Activated T-cell treated with anti-CD3 and anti-CD28 coated beads, Interleukin-2, amount 50 U/mL, for 72 hours (primary cell): ENCODE measurements at places on chromosomes 2 and 18.

DNA sequence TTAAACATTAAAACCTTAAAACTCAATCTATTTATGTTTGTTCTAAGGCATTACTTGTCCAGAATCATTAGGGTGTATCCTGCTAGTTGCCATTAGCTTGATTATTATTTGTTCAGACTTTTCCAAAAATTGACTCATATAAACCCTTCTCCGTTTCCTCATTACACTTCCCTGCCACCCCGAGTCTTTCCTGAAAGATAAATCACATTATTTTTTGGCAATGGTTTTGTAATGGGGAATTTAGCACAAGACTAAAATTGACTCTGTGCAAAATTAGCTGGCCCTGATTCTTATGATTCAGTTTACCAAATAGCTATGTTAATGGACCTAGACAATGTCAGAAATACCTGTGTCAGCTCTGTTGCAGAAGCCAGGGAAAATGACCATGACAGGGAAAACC lies 112.2 kb upstream of the NT5C1B start:
- no peak for DNase-seq

DNA sequence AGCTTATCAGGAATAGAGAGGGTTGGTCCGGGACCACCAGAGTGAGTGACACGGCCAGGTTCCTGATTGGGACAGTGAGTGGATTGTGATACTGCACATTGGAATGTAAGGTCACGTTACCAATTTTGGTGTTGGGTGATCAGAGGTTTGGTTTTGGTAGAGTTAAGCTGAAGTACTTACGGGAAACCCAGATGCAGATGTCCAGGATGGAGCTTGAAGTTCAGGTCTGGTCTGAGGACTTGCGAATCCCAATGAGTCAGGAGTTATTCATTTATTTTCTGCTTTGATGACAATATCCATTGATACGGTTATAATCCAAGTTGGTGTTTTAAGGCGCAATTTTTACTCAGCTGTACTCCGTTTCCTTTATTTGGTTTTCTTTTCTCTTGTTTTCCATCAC lies 273.6 kb downstream of the ALPK2 start:
- no peak for DNase-seq

DNA sequence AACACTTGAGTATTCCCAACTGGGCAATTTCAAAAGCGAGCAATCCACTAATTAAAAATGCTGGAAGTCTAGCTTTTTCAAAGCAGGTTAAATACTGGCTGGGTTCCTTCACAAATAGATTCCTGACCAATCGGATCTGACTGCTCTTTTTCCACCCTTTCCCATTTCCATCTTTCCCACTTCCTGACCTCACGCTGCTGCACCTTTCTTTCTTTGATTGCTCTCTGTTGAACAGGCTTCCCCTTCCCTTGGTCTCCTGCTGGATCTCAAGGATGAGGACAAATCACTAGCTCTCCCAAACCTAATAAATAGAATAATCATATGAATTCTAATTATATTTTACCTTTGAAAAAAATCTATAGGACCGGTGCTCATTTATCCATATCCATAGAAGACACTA lies 121.2 kb downstream of the TCF4 start:
- no peak for DNase-seq

DNA sequence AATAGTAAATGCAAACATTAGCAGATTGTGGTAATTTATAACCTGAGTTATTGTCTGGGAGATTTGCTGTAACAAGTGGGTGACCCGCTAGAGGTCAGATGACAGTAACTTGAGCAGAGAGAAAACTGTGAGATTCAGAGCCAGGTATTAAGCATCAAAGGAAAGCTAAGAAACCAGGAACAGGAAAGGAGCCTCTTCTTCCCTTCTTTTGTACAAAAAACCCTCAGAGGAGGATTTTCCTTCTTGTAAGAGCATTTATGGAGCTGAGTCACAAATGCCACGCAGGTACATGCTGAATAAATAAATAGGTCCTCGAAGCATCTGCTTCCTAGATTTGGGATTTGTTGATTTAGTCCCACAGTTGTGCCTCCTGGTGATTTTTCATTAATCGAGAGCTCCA lies 146.5 kb downstream of the SH3BP4 start:
- DNase-seq = no peak

DNA sequence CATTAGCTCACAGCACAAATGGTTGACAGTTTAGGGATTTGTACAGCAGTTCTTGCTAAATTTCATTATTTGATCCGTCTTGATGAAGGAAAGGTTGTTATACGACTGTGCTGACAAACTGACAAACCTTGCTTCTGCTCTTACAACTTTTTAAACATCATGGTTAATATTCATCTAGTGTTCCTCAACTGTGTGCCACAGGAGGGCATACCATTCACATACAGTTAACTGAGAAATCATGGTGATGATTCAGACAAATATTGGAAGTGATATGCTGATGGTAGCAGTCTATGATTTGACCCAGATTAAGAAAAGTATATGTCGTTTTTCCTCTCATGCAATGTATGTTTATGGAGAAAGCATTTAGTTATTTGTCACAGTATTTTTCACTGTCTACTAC lies 129.8 kb upstream of the FSIP2 start:
- no peak for DNase-seq

GRCh38 chr18:13611142-13611600 lies 115.2 kb downstream of the FAM210A start:
- peak; percentile 27 for DNase-seq

DNA sequence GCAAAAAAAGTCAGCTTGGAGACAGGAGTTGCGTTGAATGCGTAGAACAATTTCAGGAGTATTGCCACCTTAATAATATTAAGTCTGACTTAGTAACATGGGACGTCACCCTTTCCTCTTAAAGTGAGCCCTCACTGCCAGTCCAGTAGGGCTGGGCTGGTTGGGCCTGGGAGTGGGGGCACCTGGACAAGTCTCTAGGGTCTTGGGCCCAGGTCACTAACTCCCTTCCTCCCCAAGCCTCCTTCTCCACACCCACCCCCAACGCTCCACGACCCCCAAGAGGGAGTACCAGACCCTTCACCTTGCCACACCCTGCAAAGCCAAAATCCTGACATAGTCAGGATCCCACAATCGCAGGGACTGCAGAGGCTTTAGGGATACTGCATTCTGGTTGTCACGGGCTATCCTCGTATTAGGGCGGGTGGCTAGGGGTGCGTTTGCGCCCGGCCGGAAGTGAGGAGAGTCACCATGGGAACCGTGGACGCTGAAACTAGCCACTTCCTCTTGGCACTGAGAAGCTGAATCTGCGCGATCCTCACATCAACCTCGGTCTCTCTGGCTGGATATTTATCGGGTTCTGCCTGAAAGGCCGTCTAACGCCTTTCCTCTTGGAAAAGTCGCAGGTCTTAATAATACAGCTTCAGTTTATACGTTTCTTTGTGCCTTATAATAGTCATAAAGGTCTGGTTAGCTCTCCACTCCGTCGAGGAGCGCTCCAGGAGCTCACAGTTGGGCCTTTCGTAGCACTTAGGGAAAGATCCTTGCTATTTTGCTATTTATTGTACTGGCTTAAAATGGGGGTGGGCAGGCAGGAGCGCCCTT lies 10.3 kb upstream of the CXXC1 start:
- DNase-seq = peak; percentile 82

DNA sequence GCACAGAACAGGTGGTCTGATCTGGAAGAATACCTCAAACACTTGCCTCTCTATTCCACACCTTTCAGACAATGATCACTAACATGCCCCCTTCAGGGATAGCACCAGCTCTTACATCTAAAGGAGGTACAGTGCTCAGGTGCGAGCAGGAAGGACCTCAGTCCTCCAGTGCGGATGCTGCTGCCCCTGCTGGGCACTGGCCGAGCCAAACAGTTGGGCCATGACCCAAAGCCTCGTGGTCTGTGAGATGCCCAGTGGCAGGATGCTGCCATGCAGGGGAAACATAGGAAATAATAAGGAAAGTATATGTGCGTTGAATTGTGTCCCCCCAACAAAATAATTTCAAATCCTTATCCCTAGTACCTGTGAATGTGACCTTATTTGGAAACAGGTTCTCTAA lies 243.7 kb downstream of the NDUFA10 start:
- no peak for DNase-seq

DNA sequence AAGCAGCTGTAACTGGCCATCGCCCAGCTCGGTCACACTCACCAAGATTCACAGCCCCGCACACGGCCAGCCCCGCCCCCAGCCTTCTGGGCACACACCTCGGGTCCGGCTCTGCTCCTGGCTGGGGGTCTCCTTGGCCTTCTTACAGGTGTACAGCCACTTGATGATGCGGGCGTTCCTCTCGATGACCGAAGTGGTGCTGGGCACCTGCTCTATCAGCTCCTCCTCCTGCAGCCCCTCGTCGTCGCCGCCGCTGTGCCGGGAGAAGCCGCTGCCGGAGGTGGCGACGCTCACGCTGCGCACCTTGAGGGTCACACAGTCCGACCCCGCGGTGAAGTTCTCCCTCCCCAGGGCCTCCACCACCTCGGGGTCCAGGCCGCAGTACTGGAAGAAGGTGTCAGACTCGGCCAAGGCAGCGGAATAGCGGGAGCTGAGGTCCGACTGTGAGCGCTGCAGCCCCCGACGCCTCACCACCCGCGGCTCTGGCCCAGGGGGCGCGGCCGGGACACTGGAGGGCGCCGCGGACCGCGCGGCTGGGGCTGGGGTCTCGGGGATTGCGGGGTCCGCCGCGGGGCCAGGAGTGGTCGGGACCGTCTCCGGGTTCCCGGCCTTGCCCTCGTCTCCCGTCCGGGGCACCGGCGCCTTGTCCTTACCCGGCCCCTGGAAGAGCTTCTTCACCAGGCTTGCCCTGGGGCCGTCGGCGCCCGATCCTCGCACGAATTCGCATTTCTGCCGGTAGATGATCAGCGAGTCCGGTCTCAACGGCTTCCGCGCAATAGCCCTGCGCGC lies 769 bp downstream of the FAM110C start:
- peak; percentile 20 for DNase-seq

DNA sequence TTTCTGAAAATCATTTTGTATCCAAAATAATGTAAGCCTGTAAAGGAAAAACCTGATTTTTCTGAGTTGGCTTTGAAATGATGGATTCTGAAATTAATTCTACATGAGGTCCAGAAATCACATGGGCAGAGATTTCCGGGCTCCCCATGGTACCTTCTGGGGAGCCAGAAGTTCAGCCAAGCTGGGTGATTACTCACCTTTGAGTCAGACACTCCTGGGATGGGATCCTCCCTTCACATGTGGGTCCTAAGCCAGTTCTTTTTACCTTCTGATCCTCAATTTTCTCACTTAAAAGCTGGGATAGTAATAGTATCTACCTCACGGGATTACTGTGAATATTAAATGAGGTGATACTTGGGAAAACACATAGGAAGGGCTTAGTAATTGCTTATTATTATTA lies 179.8 kb upstream of the EPAS1 start:
- DNase-seq = no peak

DNA sequence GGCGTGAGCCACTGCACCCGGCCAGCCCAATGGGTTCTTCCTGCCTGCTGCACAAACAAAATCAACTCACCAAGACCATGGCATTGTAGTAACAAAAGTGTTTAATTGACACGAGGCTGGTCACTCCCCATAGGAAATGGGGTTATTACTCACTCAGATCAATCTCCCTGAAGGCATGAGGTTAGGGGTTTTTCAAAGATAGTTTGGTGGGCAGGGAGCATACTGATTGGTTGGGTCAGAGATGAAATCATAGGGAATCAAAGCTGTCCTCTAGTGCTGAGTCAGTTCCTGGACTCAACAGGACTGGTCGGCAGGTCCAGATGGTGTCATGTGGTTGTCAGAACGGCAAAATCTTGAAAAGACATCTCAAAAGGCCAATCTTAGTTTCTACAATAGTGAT lies 122.1 kb downstream of the TMEM17 start:
- no peak for DNase-seq

- DNase-seq = no peak
These were observed 77.5 kb downstream of the OSBPL6 start for GRCh38 chr2:178271629-178272333.
